ENCODE measurements at places on chromosomes 3 and 15.
A peak's percentile ranks its signal among the peaks of the same experiment; 100 is the strongest.

- no peak for DNase-seq
These were observed 229.2 kb downstream of the MFSD1 start for GRCh38 chr3:159030886-159031679.

DNA sequence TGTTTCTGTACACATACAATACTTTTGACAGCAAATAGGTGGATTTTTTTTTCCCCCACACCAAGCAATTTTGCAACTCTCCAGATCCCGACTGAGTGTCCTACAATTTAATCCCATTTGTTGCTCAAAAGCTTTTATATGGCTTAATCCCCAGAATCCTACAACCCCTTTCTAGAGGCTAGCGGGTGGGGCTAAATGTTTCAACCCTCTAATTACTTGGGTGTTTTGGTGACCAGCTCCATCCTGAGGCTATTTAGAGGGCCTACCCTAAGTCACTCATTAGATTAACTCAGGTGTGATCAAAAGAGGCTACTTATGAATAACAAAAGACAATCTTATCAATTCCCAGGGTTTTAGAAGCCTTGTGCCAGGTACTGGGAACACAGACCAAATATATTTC is 21.0 kb upstream of the FBXL2 start:
- no peak for DNase-seq

- DNase-seq = peak; percentile 14
These were observed 95.8 kb upstream of the SNRPN start for GRCh38 chr15:24858737-24859601.

GRCh38 chr3:99388780-99389179 is 249.6 kb upstream of the COL8A1 start:
- no peak for DNase-seq

GRCh38 chr3:32316319-32316718 is 75.3 kb upstream of the CMTM7 start:
- DNase-seq = no peak

DNA sequence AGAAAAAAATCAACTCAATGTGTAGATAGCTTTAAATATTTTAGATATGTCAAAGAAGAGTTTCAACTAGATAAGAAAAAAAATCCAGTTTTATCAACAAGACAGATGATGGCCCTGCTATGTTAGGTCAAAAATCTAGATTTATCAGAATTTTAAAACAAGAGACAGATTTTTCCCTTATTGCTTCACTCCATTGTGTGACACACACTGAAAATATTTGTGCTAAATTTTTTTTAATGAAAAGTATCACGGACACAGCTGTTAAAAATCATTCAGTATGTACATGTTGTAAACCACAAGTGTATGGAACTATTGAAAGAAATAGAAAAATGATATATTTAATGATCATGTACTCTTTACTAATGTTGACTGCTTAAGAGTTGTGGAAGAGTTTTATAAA is 43.6 kb downstream of the FOXB1 start:
- no peak for DNase-seq

DNA sequence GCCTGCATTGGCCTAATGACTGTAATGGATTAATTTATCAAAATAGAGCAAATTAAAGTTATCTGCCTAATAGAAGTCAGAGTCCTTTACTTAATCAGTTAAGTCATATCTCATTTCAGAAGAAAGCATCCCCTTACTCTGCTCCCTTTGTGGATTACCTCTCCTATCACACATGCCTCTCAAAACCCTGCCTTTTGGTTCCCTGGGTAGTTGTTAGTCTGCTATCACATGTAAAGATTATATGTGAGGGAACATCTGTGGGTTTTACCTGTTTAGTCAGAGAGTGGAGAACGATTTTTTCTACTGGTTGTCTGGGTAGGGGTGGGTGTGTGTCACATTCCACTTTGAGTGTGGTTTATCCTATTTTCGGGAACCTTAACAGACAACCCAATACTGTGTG is 16.4 kb downstream of the UBE2E2 start:
- DNase-seq = no peak

- peak; percentile 72 for DNase-seq
These were observed 154.1 kb downstream of the TJP1 start for GRCh38 chr15:29668120-29668602.

GRCh38 chr3:100105501-100105900 is 8.8 kb downstream of the FILIP1L start:
- no peak for DNase-seq

GRCh38 chr15:30953183-30953582 is 38.2 kb downstream of the MTMR10 start:
- no peak for DNase-seq

DNA sequence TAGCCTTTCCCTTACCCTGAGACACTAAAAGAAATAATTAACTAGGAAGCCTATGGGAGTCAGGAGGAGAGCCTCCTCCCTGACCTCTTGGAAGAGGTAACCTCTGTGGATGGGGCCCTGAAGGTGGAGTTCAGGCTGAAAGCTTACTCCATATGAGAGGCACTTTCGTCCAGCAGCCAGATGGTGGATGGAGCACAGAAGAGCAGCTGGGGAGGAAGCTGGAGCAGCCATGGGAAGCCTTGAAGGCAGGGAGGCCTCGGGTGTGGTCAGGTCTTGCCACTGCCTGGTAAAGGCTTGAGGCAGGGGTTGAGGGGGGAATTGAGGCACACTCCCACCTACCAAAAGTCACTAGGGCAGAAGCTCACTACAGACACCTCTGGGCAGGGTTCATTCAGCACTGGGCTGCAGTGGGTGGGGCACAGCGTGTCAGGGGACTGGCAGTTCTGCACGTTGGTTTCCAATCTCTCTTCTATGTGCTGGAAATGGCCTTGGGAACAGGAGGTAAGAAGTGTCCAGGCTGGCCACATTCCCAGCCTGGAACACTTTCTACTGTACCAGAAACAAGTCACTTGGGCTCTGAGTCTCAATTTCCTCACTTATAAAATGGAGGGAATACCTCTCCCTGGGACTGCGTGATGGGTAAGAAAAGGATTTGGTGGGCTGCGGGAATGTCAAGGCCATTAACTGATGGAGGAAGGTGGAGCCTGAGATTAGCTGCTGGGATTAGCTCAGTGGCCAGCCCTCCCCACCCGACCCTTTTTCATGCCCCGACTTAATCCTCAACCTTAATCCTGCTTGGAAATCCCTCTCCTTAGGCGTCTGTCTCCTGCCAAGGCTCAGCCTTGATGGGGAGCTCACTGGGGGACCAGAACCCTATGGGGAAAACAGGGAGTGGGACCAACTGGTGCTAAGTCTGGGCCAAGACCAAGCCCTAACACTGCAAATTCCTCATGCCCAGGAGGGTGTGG is 5.4 kb downstream of the PCBP4 start:
- DNase-seq = no peak

DNA sequence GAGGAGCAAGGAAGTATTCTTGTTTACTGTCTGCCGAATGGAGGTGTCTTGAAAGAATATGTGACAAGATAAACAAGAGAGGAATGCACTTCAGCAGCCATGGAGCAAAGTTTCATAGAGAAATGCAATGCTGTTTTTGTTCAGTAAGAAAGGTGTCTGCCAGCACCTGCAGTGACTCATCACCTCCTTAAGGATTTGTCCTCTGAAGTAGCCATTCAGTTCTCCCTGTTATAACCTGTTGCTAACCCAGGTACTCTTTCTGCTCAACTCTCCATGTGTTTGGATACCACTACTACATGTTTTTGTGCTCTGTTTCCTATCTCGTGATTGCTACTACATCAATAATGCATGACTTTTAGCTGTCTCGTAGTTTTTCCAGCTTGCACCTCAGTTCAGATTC is 328.9 kb downstream of the CHL1 start:
- no peak for DNase-seq

DNA sequence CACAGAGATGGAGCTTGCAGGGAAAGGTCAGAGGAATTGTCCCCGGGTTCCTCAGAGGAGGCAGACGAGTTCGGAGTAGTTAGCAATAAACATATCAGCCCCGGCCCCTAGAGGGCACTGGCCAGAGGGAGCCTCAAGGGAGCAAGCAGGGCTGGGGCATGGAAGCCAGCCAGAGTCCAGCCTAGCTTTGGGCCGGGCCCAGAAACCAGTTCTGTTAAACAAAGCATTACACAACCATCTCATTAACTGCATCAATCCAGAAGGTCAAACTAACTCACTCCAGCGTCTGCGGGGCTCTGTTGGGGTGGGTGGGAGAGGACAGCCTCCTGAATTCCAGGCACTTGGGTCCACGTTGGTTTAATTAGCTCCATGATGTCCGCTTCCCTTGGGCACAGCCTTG is 41.0 kb upstream of the IREB2 start:
- DNase-seq = no peak

- no peak for DNase-seq
These were observed 971 bp downstream of the C3orf22 start for GRCh38 chr3:126557761-126558160.
